ENCODE measurements at places on chromosomes 13 and 19.

- no peak for DNase-seq
Measured at GRCh38 chr13:19172007-19172646, 9.5 kb downstream of the TUBA3C start.

DNA sequence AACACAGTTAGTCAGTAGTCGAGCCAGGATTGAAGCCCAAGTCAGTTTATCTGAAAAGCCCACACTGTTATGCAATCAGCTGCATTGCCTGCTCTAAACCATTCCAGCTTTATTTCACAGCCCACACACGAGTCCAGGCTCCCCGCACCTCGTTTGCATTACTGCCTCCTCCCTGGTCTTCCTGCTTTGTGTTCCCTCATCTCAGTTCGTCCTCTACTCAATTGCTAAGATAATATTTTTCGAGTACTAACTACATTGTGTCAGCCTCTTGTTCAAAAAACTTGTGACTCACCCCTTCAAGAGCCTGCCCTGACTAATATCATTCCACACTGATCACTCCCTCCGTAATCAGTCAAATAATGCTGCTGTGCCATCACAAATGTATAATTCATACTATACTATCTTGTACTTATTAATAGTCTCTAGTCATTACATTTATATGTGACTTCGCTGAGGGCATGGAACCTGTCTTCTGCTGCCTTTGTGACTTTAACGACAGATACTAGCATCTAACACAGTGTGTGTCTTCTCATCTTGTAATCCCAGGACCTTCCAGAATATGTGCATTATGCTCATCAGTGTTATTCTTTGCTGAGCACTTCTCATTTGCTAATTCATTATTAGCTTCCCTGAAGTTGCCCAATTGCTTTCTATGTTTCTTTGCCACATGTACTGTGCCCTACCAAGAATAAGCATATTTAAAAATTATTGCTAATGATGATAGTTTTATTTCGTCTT lies 26.2 kb upstream of the WDFY2 start:
- DNase-seq = no peak

GRCh38 chr13:34107806-34108205 lies 289.9 kb downstream of the RFC3 start:
- no peak for DNase-seq

DNA sequence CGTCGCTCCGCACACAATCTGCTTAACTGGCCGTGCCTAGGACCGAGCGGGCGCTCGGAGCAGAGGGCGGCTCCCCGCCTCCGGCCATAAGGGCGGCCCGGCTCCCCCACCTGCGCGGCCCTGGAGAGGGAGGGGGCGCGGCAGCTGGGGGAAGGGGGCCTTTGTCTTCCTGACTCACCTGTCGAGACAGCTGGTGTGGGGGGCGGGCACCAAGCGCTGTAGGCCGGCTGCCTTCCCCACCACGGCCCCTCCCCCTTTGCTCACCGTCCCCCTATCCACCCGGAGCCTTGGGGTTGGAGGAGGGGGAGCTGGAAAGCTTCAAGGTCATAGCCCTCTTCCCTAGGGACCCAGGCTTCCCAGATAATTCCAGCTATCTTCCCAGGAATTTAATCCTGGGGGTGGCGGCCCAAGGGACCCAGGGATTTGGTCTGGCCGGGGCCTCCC lies 1.2 kb downstream of the VASP start:
- DNase-seq = peak; percentile 88

GRCh38 chr13:109196948-109197347 lies 567.5 kb downstream of the MYO16 start:
- no peak for DNase-seq

DNA sequence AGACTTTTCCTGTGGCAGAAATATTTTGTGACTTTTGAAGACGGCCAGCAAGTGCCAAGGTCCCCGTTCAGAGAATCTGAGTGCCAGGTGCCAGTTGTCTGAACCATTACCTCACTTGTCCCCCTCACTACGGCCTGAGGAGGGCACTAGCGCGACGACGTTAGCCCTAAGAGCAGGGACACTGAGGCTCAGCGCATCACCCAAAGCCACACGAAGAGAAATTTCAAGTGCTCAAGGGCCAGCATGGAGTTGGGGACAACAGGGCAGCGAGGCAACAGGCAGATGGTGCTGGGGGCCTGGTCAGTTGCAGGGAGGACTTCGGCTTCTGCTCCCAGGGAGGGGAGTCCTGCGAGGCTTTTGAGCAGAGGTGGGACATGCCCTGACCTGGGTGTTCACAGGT lies 9.5 kb upstream of the TYK2 start:
- no peak for DNase-seq
